CD4-positive, alpha-beta T cell (primary cell): ENCODE measurements at places on chromosomes 5 and 9. TPM values are rescaled to one million over a fixed set of nuclear protein-coding genes. Genes with fewer than 3 reads are reported as not detected.

The SLC6A7 gene
- not detected for total RNA-seq

The FOXD4L4 gene
- total RNA-seq: not detected

The WNT8A gene
- not detected for total RNA-seq

The CCL27 gene
- total RNA-seq: not detected

The ANKRD31 gene
- 0.56 TPM for total RNA-seq

The PDZD2 gene
- total RNA-seq: 1.8 TPM

The BHMT2 gene
- not detected for total RNA-seq

The KIF4B gene
- not detected for total RNA-seq

The IQGAP2 gene
- 58.8 TPM for total RNA-seq

The CDKN2B gene
- total RNA-seq: not detected

The IFNA2 gene
- not detected for total RNA-seq

The SLC28A3 gene
- not detected for total RNA-seq

The IL5 gene
- not detected for total RNA-seq
